ENCODE measurements at places on chromosomes 16 and 17.

DNA sequence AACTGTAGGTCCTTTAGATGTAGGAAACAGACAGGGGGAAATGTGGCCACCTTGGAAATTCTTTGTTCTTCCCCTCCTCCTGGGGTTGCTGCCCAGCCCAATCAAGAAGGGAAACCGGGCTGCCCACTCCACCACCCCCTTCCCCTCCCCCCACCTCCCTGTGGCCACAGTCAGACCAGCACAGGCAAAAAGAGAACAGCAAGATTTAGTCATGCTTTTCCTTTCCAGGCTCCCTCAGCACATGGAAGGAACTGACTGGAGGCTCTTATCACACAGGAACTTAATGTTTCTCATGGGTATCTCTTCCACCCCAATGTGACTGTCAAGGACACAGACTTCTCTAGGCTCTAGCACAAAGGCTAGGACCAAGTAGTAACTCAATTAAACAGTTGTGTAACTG lies 3.0 kb upstream of the CCL1 start:
- no peak for DNase-seq

- DNase-seq, result no peak
These were observed 290.6 kb upstream of the CCL2 start for GRCh38 chr17:33964344-33964979.

- no peak for DNase-seq
These were observed 756 bp downstream of the TAX1BP3 start for GRCh38 chr17:3667366-3668278.

DNA sequence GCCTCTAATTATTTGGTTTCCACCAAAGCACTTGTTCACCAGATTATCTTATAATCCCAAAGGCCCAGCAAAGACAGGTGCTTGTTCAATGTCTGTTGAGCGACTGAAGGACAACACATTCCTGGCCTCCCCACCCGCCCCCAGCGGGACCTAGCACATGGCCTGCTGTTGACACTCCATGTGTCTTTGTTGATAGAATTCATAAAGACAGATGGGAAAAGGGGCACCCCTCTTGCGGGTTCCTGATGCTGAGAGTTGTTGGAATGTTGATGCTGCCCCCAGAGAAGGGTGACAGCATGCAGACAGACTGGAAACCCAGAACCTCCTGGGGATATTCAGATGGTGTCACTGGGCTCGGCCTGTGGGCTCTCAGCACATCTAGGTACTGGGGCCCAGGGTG lies 36.9 kb downstream of the SNX20 start:
- no peak for DNase-seq

GRCh38 chr16:21634216-21634615 lies 18.2 kb downstream of the IGSF6 start:
- DNase-seq, result no peak

GRCh38 chr16:77057161-77057774 lies 133.7 kb upstream of the MON1B start:
- no peak for DNase-seq

DNA sequence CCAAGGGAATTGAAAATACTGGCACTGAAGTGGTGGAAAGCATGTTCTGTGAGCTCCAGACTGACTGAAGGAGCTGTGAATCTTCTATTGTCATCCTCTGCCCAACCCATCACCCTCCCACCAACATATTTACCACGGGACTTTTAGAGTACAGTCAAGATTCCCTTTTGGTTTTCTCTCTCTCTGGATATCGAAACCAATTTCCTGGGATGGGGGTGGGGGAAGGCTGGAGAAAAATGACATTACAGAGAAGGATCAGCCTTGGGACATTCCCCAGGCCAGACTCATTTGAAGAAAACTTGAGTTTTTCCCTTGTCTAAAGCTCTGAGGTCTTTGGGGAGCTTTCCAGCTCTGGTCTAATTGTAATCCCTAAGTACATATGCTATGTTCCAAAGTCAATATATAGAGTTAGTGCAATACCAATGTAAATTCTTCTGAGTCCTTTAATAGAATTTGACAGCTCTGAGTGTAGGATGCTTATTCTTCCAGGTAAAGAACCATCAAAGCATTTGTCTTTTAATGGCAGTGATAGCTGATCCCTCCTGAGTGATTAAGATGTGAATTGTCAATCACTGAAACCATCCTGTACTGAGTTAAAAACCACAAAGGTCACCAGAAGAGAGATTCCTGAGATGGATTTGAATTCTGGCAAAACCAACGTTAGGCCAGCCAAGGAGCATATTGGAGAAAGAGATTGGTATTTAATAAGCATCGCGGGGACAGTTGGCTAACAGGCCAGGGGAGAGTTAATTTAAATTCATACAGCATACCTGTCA lies 48.8 kb upstream of the CCL1 start:
- DNase-seq, result no peak

GRCh38 chr17:4610162-4610561 lies 25.8 kb downstream of the SMTNL2 start:
- no peak for DNase-seq

DNA sequence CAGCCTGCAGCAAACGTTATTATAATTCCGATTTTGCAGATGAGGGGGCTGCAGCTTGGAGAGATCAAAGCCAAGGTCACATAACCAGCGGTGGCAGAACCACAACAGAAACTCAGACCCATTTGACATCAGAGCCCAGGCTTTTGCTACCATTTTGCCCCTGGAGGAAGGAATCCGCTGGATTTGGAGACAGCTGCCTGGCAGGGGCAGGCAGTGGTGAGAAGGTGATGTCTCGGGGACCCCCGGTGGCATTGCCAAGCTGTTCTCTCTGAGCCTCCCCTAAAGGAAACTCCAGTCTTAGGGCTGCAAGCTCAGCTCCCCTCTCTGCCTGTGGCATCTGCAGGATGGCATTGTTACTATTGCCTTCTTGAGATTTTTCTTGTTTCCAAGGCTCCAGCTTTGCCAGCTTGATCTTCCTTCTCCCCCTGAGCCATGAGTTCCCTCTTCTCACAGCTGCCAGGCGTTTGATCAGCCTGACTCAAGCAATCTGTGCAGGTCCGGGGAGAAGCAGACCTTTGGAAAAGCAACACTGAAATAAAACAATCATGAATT lies 40.8 kb downstream of the AIPL1 start:
- no peak for DNase-seq

- no peak for DNase-seq
These were observed 55.7 kb upstream of the CNEP1R1 start for GRCh38 chr16:49969091-49970030.
